ENCODE measurements at places on chromosomes 2 and 18.
A peak's percentile ranks its signal among the peaks of the same experiment; 100 is the strongest.

GRCh38 chr2:227349989-227350612, 25.1 kb downstream of the MFF start:
- no peak for DNase-seq

GRCh38 chr2:88811233-88811632, 119.8 kb downstream of the RPIA start:
- DNase-seq = no peak

DNA sequence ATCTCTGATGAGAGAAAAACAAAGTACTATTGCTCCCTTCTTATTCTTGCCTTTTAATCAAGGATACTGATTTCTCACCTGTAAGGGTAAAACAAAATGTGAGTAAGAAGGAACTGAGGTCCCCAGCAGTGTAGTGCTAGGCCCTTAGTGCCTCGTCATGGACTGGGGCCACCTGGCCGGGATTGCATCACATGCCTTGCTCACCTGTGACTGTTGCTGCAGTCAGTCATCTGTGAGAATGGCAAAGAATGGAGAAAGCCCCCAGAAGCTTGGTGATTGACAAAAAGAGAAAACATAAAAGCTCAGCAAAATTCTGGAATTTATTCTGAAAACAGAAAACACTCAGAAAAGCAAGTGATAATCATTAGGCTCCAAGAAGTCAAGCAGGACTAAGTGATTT, 63.4 kb downstream of the SPATS2L start:
- DNase-seq = no peak

GRCh38 chr2:239561446-239562001, 160.7 kb upstream of the HDAC4 start:
- DNase-seq = no peak

DNA sequence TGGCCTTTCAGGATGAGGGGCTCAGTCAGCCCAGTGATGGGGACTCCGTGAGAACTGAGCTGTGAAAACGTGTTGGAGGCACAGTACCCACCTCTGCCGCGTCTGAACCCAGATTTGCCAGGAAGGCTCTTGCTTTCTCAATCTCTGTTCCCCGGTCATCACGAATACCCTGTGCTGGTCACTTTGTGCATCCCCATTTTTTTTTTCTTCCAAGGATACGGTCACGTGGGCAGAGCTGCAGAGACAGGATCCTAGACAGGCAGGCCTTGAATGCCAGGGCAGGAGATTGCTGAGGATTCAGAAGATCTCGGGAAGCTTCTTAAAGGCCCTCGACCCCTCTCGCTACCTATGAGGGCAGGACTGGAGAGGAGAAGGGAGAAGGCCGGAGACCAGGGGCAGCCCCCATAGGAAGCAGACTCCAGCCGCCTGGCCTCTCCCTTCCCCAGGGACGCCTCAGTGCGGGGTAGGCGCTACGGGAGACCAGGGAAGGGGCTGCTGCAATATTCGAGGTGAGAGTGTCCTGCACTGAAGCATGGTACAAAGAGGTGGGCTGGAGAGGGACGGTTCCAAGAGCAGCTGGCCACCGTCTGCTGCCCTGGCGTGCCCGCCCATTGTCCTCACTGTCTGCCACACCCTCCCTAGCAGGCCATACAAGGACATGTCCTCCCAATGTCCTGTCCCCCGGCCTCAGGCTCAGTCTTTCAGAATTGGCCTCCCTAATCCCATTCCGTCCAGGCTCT, 29.0 kb upstream of the TAF1B start:
- no peak for DNase-seq

DNA sequence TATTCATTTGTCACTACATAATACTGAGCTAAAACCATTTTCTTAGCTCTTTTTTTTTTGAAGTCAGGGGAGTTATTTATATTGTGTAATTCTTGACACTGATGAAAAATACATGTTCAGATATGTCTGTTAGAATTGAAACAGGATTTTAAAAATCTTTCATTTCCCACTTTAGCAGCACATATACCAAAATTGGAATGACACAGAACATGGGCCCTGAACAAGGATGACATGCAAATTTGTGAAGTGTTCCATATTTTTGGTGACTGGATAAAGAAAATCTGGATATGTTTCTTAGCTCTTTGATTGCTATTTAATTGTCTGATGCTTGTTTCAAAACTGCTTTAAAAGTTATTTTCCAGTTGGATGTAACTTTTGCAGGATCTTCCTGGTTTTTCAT, 1963.9 kb upstream of the LRRTM1 start:
- no peak for DNase-seq

DNA sequence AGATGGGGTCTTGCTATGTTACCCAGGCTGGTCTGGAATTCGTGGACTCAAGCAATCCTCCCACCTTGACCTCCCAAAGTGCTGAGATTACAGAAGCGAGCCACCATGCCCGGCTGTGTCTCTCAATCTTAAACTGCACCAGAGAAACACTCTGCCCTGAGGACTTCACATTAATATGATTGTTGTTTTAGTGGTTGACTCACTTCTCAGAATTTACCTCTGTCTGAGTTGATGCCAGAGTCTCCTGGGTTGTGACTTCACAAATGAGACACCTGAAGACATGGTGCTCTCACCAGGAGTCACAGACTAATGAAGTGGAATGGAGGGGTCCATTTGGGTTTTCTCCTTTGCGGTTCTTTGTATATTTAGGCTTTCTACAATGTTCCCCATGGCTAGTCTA, 61.0 kb upstream of the TGIF1 start:
- no peak for DNase-seq

- no peak for DNase-seq
Observed at GRCh38 chr18:49723648-49724180, 89.6 kb downstream of the ACAA2 start.

DNA sequence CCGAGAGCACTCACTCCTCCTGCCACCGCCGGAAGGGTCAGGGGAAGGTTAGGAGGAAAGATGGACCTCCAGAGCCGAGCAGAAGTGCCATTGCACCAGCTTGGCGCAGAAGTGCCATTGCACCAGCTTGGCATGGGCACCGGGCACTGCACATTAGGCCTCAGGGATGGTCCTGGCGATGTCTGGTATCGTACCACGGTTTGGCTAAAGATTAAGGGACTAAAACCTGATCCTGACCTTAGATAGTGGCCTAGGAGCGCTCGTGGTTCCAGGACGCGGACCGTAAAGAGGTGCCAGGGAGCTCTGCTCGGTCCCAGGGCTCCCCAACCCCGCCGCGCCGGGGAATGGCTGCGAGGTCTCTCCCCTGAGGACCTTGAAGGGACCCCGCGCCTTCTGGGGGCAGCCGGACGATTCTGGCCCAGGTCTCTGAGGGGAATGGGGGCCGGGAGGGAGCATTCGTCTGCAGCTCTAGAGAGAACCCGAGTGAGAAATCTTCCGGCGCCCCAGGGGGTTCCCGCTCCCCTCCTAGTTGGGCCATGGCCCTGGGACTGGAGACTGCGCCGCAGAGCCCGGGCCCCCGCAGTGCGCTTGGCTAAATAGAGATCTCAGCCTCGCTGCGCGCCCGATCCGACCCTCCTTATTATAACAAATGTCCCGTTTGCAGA, 1.8 kb downstream of the PAX8 start:
- no peak for DNase-seq

DNA sequence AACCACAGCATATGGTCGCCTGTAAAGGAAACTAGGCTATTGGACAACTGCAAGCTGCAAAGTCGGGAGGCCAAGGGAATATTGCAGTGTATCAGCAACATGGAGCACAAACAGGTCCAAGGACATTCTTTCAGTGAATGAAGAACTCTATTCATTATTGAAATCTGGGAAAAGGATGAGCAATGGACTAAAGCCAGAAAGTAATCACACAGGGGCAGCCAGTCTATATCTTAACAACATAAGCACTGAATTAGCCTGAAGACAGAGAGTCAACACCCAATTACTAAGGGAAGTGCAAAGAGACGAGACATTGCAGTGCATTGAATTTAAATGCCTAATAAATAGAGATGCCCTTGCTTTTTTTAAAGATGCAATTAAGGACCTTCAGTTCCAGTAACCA, 615.5 kb upstream of the SETBP1 start:
- no peak for DNase-seq

DNA sequence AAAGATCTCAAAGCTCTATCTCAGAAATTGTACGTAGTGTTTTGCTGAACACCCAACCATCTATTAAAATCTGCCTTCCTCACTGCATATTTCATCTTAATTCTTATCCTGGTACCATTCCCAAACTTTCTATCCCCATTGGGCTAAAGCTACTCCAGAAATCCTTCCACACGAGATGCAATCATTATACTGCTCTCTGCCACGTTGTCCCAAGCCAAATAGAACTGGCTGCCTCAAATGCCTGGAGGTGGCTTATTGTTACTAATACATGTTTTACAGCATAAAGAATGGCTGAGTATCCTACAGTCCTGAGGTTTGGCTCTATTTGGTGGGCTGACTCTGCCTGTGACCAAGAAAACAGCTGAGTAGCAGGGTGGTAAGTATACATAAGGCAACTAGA, 306.0 kb upstream of the ACVR2A start:
- no peak for DNase-seq

DNA sequence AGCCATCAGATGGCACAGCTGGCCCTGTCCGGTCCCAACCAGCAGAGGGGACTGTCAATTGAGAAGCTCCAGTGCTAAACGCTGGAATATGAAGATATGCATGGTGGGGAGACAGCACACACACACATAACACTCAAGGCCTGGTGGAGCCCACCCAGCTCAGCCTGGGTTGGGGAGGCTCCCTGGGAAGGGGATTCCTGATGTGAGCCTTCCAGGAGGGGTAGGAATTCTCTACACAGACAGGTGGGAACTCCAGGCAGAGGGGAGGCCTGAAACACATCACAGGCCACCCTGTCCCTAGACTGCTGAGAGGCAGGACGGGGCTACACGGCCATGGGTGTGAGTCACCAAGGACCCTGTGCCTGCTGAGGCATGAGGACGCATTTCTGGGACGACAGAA, 49.4 kb upstream of the SH3RF3 start:
- DNase-seq = no peak

DNA sequence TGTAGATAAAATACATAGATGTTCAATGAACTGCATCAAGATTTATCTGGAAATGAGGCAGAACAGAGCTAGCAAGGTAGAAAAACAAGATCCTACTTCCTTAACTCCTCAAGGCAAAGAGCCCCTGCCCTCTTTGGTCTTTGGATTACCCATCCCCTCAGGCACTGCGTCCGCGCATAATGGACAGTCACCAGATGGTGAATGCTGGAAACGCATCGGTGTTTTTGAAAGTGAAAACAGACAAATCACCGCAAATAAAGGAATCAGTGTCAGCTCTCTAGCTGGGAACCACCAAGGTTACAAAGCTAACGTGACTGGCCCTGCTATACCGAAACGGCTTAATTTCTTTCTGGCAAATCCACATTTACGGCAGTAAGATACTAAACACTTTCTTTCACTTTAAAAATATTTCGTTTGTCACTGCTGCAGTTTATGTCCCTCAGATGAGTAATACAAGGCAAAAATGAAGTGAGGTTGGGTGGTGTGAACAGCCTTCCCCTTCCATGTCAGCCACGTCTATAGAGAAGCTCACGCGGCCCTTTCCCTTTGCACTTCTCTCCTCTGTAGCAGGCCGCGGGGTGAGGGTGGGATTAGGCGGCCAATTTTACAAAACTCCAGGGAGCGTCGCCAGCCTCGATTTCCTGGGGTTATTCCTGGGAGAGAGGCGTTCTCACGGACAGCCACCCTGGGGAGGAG, 627 bp upstream of the GALR1 start:
- DNase-seq = no peak

DNA sequence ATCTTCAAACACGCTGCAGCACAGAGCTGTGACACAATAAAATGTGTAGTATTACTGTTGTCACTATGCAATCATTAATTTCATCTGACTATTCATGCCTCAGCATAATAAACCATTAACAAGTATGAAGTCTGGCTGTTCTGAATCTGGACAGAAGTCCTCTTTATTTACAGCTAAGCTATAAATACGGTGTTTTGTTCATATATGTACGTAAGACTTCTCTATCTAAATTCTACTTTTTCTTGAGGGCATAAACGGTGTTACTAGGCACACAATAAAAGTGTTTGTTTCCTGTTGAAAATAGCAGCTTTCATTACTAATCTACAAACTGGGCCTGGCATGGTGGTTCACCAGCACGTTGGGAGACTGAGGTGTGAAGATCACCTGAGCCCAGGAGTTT, 443.8 kb downstream of the NCKAP5 start:
- DNase-seq = no peak

DNA sequence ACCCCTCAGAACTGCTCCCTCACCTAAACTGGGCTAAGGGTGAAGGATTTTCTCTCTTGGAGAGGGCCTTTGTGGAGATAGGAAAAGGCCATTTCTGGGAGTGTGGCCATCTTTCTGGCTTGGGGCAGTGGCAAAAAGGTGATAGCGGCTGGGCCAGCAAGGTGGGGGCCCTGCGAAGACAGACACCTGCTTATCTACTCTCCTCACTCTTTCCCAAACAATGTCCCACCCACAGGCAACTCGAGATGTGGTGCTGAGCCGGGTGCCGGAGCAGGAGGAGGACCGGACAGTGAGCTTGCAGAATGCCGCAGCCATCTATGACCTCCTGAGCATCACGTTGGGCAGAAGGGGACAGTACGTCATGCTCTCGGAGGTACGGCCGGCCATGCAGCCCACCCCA, 90.1 kb upstream of the MCFD2 start:
- DNase-seq = no peak

GRCh38 chr18:69365658-69366057, 35.0 kb upstream of the DOK6 start:
- DNase-seq = no peak

DNA sequence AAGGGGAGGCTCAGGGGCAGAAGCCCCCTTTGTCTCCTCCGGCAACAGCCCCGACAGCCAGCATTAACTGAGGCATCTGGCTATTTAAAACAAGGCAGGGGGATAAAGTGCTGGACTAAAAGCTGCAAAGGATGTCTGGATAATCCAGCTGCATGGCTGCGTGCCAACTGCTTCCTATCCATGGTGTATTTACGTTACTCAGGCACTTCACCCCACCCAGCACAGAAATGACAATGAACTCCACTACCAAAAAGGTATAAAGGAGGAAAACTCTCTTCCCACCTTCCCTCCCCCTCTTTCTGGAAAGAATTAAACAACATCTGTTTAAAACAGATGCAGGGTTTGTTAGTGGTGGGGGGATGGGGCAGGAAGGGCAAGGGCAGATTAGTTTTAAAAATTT, 82.5 kb downstream of the SPRED2 start:
- DNase-seq = peak; percentile 71

DNA sequence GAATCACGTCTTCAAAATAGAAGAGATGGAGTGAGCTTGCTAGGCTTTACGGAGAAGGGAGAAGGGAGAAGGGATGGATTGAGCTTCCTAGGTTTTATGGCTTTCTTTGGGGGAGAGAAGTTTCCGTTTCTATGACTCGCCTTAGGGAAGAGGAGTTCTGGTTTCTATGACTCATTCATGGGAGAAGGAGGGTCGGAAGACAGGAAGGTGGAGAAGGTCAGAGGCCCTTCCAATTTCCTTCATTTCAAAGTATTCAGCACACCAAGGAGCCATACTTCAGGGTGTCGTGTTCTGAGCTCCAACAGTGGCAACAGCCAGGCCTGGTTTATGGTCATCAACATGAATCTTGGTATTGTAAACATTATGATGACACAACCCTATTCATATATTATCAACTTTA, 284.7 kb upstream of the VWC2L start:
- no peak for DNase-seq

- DNase-seq = no peak
Observed at GRCh38 chr2:23549821-23550530, 165.0 kb downstream of the KLHL29 start.
